ENCODE measurements at places on chromosomes 11 and 22.

DNA sequence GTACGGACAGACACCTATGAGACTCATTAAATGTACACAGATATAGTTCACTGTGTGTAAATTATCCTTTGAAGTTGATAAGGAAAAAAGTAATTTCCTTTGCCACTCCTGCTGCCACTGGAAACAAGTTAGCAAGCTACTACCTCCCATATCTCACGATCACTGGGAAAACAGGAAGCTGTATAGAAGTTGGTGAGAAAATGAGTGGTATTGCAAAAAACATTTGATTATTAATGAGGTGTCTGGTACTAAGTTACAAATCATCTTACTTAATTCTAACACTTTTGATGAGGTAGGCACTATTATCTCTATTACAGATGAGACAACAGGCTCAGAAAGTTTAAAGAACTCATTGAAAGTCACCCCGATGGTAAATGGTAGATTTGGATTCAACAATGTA is 68.5 kb downstream of the GAB2 start:
- DNase-seq: no peak

- no peak for DNase-seq
Measured at GRCh38 chr11:134414766-134415765, 3.0 kb upstream of the B3GAT1 start.

DNA sequence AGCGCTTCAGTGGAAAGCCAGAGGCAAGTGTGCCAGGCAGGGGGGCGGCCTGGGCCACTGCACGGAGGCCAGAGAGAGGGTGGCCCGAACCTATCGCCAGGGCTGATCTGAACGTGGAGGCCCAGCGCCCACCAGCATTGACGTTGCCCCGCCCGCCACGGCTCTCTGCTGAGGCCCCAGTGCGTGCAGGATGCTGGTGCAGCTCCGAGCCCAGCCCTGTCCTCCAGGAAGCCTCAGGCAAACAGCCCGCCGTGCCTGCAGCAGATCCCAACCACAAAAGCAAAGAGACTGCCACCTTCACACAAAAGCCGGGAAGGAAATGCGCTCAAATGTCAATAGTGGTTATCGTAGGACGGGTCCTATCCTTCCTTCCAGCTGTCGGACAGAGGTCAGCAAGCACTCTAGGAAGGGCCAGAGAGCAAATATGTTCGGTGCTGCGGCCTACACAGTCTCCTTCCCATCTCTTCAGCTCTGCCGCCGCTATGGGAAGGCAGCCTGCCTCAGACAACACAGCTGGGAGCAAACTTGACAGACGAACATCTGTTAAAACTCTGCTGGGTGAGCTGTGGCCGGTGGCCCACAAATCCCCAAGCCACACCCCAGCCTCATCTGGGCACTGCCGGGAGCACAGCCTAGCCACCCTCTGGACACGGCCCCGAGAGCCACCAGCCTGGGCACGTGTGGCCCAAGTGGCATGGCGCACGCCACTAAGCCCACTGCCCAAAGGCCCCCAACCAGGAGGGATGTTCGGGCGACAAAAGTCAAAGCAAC is 146.2 kb downstream of the CRYBB2 start:
- DNase-seq: no peak

GRCh38 chr22:19824212-19824925 is 30.3 kb downstream of the GNB1L start:
- DNase-seq: no peak

- no peak for DNase-seq
Measured at GRCh38 chr11:93846411-93846810, 4.0 kb downstream of the VSTM5 start.

GRCh38 chr11:1803246-1803645 is 31.5 kb upstream of the SYT8 start:
- no peak for DNase-seq

- DNase-seq: no peak
Measured at GRCh38 chr11:21364866-21365624, 695.7 kb downstream of the NELL1 start.

GRCh38 chr11:12382451-12382850 is 5.1 kb downstream of the PARVA start:
- DNase-seq: no peak

DNA sequence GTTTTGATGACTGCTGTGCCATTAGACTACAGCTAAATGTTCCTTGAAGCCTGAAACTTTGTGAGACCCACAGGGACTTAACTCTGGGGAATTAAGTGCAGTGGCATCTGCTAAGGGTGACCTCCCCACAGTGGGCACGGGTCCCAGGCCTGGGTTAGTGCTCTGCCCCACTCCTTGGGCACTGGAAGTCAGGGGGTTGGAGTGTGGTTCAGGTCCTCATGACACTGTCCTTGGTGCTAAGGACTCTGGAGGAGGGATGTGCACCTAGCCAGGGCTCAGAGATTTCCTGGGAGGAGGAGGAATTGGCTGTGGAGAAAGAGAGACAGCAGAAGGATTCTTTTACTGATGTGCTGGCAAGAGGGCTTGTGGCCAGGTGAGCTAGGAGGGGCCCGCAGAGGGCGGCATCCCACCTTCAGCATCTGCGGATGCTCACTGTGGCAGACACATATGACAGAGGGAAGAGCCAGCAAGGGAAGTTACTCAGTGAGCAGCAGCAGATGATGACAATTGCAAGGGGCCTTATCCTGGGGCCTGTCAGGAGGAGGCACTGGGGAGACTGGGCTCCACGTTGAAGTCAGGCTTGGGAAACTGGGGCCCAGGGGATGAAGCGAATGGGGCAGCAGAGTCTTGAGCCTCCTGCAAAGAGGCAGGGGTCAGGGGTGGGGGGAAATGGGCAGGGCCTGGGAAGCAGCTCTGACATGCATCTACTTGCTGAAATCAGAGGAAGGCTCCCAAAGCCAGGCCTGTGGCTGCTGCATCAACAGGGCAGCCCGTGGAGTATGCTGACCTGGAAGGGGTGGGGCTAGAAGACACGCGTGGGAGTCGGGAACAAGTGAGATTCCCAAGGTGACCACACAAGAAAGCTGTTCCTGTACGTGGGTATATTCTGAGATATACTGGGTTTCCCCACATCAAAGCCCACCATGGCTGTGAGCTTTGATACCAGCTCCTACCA is 144.0 kb downstream of the MPPED1 start:
- DNase-seq: no peak

GRCh38 chr11:102946237-102946636 is 9.3 kb downstream of the MMP13 start:
- no peak for DNase-seq

DNA sequence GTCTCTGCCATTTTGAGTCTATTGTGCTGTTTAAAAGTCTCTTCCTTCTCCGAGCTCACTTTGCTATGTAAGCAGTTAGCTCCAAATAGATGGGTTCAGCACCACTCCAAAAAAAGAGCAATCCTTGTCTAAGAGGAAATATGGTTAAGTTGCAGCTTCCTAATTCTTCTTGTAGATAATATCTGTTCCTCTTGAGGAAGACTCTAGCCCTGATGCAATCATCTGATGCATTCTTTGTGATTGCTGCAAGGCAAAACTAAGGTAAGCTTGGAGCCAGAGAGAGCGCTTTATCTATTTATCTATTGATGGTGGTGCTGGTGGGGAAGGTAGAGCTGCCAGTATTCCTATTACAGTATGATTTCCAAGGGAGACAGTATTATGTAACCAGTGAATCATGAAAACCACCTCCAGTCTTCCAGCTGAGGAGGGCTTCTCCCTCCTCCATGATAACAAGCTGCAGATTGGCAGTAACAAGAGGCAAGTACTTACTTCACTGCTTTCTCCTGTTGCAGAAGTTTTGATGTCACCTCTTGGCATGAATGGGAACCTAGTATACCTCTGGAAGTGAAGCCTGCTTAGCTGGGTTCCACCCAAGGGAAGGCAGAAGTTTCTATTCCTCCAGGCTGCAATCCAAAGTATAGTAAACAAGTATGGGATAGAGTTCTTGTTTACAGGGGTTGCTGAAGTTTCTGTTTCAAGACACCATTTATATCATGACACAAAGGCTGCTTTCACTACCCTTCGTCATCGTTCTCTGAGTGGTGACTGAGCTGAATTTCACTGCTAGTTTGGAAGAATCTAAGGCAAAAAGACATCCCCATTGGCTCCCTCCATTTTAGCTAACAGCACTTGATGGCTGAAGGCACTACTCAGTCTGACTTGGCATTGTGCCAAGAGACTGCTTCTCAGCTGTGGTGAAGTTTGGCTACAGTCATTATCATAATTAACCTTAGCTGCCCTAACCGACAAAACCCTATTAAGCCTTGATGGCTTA is 49.7 kb downstream of the FDX1 start:
- no peak for DNase-seq

DNA sequence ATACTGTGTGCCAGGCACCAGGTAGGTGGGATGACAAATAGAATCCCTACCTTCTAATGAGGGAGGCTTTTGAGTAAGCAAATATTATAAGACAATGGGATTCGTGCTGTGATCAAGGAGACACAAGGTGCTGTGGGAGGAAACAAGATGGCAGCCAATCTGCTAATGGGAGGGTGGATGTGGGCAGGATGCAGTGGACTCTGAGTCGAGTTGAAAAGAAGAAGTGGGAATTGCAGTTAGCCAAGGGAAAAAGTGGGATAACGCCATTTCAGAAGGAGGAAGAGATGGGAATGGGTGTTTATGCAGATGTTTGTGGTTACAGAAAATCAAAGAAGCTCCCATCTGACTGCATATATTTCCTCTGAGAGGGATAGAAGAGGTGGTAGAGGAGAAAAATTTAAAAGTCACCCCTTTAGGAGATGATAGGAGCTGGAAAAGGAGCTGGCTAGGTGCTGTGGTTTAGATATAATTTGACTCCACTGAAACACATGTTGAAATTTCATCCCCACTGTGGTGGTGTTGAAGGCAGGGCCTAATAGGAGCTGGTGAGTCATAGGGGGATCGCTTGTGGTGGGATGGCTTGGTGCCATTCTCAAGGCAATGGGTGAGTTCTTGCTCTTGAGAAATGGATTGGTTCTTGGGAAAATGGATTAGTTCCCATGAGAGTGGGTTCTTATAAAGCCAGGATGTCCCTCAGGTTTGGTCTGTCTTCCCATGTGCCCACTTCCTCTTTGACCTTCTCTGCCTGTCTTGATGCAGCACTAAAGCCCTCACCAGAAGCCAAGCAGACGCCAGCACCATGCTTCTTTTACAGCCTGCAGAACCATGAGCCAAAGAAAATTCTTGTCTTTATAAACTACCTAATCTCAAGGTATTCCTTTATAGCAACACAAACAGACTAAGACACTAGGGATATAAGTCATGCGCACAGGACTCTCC is 30.0 kb upstream of the POU2AF1 start:
- no peak for DNase-seq

DNA sequence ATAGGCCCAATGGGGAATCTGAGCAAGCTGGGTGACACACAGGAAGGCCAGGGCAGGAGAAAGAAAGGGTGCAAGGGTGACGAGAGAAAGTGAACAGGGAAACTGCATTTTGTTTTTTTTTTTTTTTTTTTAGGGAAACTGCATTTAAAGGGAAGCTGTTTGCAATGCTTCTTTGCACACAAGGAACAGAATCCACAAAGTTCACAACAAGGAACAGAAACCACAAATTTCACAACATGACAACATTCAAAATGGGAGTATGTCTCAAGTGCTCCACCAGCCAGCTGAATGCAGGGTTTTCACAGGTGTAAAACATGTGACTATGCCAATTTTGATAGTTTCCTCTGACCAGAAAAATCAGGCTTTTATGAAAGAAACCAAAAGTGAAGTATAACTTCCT is 6.8 kb upstream of the PLAAT3 start:
- DNase-seq: no peak

DNA sequence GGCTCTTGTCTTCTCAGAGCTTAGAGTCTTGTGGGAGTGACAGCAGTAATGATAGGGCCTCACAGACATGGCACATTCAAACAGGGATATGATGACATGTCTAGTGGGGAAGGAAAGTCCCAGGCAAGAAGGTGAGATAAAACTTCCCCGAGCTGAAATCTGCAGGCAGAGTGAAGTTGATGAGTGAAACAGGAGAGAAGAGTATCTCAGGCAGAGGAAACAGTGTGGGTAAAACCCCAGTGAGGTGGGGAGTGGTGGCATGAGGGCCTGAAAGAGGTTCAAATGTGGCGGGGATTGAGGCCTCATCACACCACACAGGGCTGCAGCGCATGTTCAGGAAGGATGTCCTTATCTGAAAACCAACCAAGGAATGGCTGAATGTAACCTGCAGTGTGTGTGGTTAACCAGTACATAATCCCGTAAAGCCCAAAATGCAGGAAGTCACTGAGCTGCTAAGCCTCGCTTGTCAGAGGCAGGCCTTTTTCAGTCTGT is 153.8 kb upstream of the E2F8 start:
- no peak for DNase-seq

DNA sequence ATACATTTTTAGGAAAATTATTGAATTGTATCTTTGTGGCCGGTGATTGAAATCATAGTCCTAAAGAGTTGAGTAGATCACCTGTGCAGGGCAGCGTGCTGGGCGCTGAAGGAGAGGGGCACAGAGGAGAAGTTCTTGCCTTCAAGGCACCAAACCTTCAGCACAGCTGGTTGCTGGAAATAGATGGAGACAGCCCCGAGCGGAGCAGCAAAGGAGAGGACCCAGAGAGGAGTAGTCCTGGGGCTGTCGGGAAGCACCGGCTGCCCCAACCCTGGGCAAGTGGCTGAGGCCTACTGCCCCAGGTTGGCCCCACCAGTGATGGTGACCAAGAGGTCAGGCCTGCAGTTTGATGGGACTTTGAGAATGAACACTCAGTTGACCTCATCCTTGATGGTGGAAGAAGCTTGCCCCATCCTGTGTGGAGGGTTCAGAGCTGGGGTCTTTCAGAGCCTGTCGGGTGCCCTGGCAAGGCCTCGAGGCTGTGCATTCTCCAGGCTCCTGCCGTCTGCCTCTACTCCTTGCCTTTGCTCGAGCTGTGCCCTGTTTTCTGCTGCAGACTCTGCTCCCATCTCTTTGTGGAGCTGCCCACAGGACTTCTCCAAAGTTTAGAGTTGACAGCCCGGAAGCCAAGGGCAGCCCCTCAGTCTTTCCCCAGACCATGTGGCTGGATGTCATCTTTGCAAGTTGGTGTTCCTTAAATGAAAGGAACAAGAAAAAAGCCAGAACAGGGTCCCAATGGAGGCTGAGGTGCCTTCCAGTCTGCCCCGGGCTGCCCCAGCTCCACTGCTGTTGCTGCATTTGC is 285.1 kb downstream of the TBC1D22A start:
- no peak for DNase-seq

All from stimulated activated CD4-positive, alpha-beta T cell treated with anti-CD3 and anti-CD28 coated beads, Interleukin-4, amount 100 ng/mL, for 48 hours (primary cell).